Neural cell (in vitro differentiated cells): ENCODE measurements at places on chromosomes 11 and 22. TPM values are rescaled to one million over a fixed set of nuclear protein-coding genes. Genes with fewer than 3 reads are reported as not detected.

Gene ARHGAP42
- polyA plus RNA-seq = 0.20 and 0.64 TPM in 2 replicates

Gene SYT12
- polyA plus RNA-seq = 2.1 and 2.3 TPM in 2 replicates

Gene EMSY
- 24.9 and 25.0 TPM in 2 replicates for polyA plus RNA-seq

Gene TXNRD2
- polyA plus RNA-seq = 3.5 and 4.1 TPM in 2 replicates

Gene NLRP6
- polyA plus RNA-seq = not detected in 2 replicates

Gene EHF
- 0.17 TPM in 1 of 2 replicates, not detected in the other for polyA plus RNA-seq

Gene TMEM218
- 70.0 and 86.6 TPM in 2 replicates for polyA plus RNA-seq

Gene MMP1
- polyA plus RNA-seq = not detected in 2 replicates

Gene NPAS4
- polyA plus RNA-seq = 6.7 and 10.6 TPM in 2 replicates

Gene OR8G5
- polyA plus RNA-seq = not detected in 2 replicates

Gene ALX4
- not detected in 2 replicates for polyA plus RNA-seq

Gene C1QTNF5
- not detected in 2 replicates for polyA plus RNA-seq

Gene TRIM77
- polyA plus RNA-seq = not detected in 2 replicates

Gene C11orf58
- polyA plus RNA-seq = 217 and 226 TPM in 2 replicates

Gene IL18
- not detected in 2 replicates for polyA plus RNA-seq

Gene ZFP91
- 29.4 and 32.7 TPM in 2 replicates for polyA plus RNA-seq

Gene ELMOD1
- 11.9 and 12.5 TPM in 2 replicates for polyA plus RNA-seq

Gene NUDT8
- polyA plus RNA-seq = 2.9 TPM in 1 of 2 replicates, not detected in the other

Gene GRM5
- 11.8 and 11.9 TPM in 2 replicates for polyA plus RNA-seq

Gene HIKESHI
- polyA plus RNA-seq = 174 and 180 TPM in 2 replicates

Gene AMOTL1
- polyA plus RNA-seq = 10.7 and 12.6 TPM in 2 replicates

Gene SCGB1D2
- not detected in 2 replicates for polyA plus RNA-seq

Gene DKK3
- polyA plus RNA-seq = 43.6 and 48.4 TPM in 2 replicates

Gene OLFML1
- polyA plus RNA-seq = not detected in 2 replicates

Gene MPPED2
- polyA plus RNA-seq = 81.4 and 99.7 TPM in 2 replicates

Gene FZD4
- 0.76 and 0.82 TPM in 2 replicates for polyA plus RNA-seq

Gene ROBO4
- not detected in 2 replicates for polyA plus RNA-seq

Gene SRRD
- 29.3 and 33.9 TPM in 2 replicates for polyA plus RNA-seq

Gene IGLL5
- 0.19 TPM in 1 of 2 replicates, not detected in the other for polyA plus RNA-seq

Gene C11orf65
- polyA plus RNA-seq = 1.1 and 1.4 TPM in 2 replicates

Gene MIOX
- polyA plus RNA-seq = not detected in 2 replicates
